ENCODE measurements at places on chromosomes 2 and 18. TPM values are rescaled to one million over a fixed set of nuclear protein-coding genes. Genes with fewer than 3 reads are reported as not detected.
A peak's percentile ranks its signal among the peaks of the same experiment; 100 is the strongest.

DNA sequence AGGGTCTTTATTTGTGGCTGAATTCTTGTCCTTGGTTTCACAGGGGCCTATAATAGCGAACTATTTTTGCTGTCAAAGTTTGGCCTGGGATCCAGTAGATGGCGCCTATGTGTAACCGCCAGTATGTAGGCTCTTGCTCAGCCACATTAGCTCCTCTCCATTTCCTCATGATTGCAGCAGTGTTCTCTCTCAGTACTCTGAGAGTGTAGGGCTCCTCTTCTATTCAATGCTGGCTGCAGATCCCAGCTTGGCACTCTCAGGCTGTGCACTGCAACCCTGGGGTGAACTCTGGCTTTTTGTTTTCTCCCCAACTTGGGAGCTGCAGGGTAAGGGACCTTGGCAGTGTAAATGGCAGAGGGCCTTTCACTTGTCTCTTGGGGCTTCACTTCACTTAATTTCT, 344.6 kb upstream of the CHAC2 start:
- peak; percentile 63 for DNase-seq

DNA sequence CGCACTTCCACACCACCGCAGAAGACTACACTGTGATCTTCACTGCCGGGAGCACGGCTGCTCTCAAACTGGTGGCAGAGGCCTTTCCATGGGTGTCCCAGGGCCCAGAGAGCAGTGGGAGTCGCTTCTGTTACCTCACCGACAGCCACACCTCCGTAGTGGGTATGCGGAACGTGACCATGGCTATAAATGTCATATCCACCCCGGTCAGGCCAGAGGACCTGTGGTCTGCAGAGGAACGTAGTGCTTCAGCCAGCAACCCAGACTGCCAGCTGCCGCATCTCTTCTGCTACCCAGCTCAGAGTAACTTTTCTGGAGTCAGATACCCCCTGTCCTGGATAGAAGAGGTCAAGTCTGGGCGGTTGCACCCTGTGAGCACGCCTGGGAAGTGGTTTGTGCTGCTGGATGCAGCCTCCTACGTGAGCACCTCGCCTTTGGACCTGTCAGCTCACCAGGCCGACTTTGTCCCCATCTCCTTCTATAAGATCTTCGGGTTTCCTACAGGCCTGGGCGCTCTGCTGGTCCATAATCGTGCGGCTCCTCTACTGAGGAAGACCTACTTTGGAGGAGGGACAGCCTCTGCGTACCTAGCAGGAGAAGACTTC, 12.5 kb downstream of the MOCOS start:
- no peak for DNase-seq

DNA sequence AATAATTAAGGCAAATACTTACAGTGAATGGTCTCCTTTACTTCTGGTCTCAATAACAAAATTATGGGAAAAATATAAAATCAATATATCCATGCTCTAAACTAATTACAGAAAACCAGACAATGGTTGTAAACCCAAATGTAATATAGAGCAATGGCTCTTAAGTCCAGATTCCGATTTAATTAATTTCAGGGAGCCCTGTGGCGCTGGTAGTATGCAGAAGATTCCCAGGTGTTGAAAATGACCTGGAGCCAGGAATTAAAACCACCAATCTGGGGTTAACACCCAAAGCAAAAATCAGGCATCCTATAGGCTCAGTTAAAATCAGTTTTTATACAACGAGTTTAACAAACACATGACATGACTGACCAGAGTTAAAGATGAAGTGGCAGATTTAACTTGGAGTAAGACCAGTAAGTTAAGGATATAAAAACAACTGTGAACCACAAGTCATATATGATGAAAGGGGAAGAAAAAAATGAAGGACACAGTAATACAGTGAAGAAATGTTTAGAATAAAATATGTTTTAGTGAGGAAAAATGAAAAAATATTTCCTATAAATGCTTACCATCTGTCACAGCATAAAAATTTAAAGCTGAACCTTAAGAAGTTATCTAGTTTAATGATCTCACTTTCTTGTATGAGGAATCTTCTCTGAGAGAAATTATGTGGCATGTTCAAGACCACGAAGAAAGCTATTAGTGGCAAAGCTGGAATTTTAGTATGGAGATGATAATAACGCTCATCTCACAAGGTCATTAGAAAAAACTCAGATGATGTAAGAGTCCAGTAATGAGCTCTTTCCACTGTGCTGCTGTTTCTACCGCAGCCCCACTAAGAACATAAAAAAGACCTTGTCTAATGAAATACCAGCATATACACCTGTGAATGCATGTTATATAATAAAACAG, 45.8 kb upstream of the FLACC1 start:
- DNase-seq: no peak

DNA sequence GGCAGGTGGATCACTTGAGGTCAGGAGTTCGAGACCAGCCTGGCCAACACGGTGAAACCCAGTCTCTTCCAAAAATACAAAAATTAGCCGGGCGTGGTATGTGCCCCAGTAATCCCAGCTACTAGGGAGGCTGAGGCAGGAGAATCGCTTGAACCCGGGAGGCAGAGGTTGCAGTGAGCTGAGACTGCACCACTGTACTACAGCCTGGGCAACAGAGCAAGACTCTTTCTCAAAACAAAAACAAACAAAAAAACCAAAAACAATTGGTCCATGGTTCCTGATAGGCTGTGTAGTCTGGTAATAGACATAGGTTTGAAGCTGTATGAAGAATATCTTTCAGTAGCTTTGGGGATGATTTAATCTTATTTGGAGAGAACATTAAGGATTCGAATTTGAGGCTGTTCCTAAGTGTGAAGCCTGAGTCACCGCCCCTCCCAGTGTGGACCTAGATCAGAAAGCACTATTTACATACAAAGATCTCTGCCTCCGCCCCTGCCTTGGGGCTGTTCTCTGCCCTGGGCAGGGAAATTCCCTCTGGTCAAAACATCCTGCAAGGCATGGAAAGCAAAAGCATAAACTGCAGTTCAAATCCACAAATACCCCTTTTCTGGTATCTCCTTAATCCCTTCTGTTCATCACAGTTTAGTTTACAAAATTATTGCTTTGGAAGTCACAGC, 52.8 kb upstream of the PMAIP1 start:
- peak; percentile 8 for DNase-seq

DNA sequence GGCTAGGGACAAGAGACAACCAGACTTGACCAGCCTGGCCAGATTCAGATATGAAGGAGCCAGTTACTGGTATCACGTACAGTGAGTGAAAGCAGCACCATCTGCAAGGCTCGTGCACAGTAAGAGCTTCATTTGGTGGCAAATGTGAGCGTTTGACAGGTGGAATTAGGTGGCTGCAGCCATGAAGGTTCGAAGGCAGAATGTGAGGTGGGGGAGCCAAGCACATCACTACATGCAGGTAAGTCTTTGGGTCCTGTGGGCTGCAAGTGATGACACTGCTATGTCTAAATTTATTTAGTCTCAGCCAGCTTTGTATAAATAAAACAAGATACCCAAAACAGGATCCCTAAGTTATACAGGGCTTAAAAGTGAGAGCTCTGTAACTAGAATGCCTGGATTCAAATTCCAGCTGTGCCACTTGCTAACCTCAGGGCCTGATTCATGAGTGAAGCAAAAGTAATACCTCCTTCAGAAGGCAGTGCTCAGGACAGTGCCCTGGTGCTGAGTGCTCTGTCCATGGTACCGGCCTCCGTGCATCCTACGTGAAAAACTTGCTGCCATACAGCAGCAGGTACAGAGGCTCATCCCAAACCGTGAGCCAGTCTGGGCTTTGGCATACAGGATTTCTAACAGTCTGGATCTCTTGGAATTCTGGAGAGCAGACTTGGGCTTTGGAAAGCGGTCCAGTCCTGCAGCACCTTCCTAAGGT, 18.6 kb downstream of the DDX18 start:
- peak; percentile 51 for DNase-seq

DNA sequence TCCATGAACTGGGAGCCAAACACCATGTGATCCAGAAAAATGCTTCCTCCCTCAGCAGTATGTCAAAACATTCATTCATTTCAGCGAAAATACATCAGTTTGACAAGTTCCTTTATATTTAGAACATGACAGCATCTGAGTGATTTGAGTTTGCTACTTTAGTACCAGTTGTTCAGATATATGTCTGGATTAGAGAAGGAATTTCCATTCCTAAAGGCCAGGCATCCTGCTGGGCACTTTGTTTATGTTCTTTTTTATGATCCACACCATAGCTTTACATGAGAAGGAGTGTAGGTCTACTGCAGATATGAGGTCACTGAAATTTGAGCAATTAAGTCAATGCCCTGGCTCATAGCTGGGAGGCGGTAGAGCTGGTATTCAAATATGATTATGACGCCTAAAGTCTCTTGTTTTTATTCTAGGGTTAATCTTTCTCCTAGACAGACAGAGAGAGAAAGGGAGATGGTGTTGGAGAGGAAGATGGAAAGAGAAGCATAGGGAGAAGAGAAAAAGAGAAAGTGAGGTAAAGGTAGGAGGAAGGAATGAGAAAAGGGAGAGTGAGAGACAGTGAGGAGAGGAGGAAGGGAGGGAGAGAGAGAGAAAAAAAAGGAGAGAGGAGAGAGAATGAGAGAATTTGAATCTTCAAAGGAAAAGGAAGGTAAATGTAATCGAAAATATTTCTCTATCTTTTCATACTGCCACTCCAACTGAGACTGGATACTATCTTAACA, 839.5 kb upstream of the FANCL start:
- DNase-seq: no peak

GRCh38 chr2:97757062-97757461, 43.7 kb downstream of the ZAP70 start:
- DNase-seq: no peak

DNA sequence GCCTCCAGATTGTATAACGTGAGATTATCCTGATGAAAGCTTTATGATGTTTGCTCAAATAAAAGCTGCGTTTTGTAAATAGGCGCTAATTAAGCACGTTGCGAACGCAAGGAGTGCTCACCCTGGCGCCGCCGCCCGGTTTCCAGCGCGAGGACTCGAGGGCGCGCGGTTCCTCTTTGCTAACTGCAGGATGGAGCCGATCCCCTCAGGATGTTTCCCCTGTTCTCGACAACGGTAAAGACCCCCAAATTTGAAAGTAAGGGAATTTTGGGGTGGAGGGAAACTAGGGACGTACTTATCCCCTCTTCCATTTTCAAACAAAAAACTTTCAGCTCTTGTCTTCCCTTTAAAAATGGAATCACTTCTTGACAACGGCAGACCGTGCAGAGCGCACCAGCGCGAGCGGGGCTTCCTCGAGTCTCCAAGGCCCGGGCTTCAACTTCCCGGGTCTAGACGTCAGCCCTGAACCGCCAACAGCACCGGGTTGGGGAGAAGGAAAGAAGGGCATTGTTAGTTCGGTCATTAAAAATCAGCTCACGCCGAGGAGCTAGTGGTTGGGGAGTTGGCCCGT, 1.1 kb upstream of the GBX2 start:
- DNase-seq: no peak

- no peak for DNase-seq
Observed at GRCh38 chr2:221817052-221817451, 244.9 kb upstream of the EPHA4 start.

DNA sequence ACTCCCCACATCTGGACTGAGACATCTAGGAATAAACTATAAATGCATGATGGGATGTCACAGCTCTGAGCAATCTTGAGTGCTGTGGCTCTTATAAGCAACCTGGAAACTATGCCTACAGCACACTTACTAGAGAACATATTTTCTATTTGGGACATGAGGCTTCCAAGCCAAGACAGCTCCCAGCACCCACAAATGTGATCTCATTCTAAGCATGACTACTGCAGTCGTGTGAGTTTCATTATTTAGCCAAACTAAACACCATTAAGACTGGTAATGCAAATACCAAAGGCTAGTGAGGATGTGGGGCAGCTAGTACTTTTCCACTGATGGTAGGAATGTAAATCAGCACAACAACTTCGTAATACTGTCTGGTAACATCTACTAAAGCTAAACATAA, 72.5 kb downstream of the RTTN start:
- peak; percentile 35 for DNase-seq

GRCh38 chr2:197086500-197086899, 160.0 kb upstream of the PGAP1 start:
- DNase-seq: peak; percentile 4

DNA sequence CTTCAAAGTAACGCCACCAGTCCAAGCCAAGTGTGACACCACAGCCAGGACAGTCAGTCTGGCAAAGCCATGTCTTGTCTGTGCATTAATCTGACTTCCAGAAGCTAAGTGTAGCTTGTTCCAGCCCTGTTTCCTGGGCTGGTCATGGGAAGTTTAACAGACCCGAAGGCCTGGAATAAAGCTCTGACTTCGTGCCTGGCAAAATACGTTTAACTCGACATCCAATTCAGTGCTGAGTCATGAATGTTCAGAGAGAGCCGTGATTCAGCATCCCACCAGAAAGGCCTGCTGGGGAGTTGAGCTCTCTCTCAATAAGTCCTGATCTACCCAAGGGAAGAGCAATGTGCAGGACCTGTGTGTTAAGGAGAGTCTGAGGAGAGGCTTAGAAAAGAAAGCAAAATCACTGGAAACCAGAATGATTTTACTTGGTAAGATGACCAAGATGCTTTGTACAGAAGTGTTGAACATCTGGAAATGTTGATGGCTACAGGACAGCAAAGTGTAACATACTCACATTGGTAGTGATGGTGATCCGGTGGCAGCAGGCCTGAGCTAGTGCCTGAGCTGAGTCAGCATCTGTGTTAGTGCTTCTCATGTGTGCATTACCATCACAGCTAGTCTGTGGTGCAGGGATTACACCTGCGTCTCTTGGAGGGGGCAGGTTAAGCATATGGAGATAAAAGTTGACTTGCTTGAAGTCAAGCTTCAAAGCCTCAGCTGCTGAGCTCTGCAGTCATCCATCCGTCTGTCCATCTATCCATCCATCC, 743.7 kb upstream of the HS6ST1 start:
- no peak for DNase-seq

DNA sequence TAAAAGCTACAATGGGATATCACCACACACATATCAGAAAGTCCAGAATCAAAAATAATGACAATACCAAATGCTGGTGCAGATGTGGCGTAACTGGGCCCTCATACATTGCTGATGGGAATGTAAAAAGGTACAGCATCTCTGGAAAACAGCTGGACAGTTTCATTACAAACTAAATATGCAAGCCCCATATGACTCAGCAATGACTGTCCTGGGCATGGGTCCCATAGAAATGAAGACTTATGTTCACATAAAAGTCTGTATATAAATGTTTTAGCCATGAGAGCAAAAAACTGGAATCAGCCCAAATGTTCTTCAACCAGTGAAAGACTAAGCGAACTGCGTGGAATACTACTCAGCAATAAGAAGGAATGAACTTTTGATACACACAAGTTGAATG, 56.7 kb downstream of the ALPK2 start:
- peak; percentile 82 for DNase-seq

GRCh38 chr2:11676640-11677039, 6.6 kb upstream of the NTSR2 start:
- no peak for DNase-seq

Gene MYO7B
- under 0.01 TPM for total RNA-seq

Gene PAX8
- total RNA-seq: under 0.01 TPM

Gene SP100
- total RNA-seq: 64.9 TPM

Gene ALKAL2
- total RNA-seq: not detected

Gene LBX2
- 0.65 TPM for total RNA-seq

Gene CNDP1
- not detected for total RNA-seq

Gene MALL
- total RNA-seq: 13.7 TPM

Gene TANC1
- 64.7 TPM for total RNA-seq

Gene SERPINB13
- not detected for total RNA-seq

Gene C2orf76
- total RNA-seq: 8.1 TPM
